C1 segment of cervical spinal cord (tissue), 14 donors: ENCODE measurements at places on chromosomes 12 and 14.

GRCh38 chr14:104639885-104640548 is 35.4 kb upstream of the TMEM179 start:
- DNase-seq = no peak

DNA sequence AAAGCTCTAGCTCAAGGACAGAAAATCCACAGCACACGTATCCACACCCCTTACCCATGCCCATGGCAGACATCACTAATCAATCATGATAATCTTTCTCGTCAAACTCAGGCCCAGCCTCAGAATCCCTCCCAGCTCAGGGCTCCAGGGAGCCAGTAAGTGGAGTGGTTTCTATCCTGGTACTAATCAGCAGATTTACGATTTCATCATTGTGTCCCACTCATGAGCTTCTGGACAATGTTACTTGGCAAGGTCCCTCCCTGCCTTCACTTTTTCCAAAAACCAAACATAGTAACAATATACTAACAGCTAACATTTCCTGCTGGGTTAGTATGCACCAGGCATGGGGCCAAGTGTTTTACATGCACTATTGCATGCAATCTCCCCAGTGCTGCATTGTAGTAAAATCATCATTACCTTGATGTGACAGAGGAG is 45.8 kb upstream of the NCOR2 start:
- DNase-seq = no peak

DNA sequence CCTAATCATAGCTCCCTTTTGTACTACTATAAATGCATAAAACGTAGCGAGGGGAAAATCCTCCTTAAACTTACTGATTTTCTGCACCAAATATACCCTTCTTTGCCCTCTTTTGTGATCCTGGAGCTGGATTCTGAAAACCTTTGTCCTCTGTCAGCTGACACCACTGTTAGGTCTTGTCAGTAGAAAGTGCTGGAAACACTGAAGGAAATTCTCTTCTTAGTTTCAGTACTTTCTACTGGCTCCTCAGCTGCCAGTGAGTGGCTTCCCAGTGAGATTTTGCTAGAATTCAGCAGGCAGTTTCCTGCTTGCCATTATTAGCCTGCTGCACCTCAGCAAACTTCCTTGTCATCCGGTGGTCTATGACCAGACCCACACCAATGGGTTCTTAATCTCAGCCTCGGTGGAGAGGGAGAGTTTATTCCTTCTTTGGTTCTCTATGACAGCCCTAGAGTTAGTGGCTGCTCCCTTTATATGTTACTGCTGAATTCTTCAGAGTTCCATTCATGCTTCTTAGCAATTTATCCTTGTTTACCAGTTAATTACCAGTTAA is 476.2 kb downstream of the FSCB start:
- DNase-seq = no peak

GRCh38 chr14:85619851-85620250 is 89.9 kb downstream of the FLRT2 start:
- DNase-seq = no peak

GRCh38 chr12:20314328-20314727 is 54.0 kb upstream of the PDE3A start:
- no peak for DNase-seq

GRCh38 chr12:16121953-16122352 is 155.5 kb downstream of the SLC15A5 start:
- DNase-seq = no peak

GRCh38 chr12:114680604-114681069 is 3.3 kb downstream of the TBX3 start:
- no peak for DNase-seq

DNA sequence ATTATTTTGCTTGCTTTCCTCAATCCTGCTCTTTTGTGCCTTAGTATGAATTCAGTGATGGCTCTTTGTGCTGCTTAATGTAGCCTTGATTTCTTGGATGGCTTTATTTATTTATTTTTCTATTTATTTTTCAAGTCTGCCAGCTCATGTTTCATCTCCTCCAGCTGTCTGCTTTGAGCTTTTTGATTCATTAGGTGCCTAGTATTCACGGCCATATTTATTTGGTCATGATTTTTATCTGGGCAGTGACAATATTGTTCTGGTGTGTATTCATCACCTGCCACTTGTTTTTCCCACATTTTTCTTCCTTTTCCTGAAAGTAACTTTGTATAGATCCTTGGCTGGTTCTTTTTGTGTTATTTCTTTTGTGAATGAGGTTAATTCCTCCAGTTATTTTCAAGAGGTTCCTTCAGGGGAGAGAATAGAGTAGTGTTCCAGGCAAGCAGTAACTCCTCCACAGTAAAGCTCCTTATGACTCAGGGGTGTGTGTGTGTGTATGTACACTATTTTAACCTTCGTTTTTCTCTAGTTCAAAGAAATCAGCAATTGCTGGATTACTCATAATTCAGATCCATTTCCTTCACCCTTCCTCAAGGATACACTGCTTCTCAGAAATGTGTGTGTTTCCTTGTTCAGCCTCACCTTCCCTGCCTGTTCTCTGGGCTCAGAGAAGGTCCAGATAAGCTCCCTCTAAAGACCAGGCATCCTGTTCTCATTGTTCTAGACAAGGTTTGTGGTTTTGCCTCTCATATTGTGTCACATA is 51.6 kb upstream of the PMCH start:
- no peak for DNase-seq

- DNase-seq = no peak
Observed at GRCh38 chr12:115872919-115873357, 404.6 kb downstream of the MED13L start.

DNA sequence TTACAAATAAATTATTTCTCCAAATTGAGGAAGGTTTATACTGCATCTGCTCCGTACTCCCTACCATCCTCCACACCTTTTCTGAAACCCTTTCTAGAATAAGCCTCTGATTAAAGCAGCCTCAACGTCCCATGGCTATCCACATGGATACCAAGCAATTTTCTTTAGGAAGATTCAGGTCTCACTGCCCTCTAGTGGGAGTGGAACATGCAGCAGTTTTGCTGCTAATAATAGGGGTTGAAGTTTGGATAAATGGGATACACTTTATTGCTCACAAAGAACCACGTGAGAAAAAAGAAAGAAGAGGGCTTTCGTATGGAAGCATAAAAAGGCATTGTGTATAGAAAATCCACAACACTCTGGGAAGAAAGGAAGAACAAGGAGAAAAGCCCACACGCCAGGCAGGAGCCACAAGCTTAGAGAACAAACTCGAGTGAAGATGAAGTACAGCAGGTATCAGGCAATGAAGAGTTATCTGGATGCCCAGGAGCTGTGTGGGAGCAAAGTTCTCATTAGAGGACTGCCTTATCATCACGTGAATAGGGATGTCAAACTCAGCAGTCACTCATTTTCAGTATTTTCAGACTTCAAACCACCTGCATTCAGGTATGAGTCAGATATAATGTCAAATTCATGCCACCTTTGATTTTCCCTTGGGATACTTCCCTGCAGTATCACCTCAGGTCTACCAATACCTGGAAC is 45.8 kb downstream of the CCER1 start:
- DNase-seq = no peak

- DNase-seq = no peak
Observed at GRCh38 chr14:60815371-60815770, 80.8 kb downstream of the MNAT1 start.

- DNase-seq = no peak
Observed at GRCh38 chr12:127381681-127382080, 885.3 kb upstream of the TMEM132C start.

- no peak for DNase-seq
Observed at GRCh38 chr12:45483571-45483970, 245.9 kb upstream of the ARID2 start.

- DNase-seq = no peak
Observed at GRCh38 chr12:102201436-102202061, 3.9 kb upstream of the PMCH start.

DNA sequence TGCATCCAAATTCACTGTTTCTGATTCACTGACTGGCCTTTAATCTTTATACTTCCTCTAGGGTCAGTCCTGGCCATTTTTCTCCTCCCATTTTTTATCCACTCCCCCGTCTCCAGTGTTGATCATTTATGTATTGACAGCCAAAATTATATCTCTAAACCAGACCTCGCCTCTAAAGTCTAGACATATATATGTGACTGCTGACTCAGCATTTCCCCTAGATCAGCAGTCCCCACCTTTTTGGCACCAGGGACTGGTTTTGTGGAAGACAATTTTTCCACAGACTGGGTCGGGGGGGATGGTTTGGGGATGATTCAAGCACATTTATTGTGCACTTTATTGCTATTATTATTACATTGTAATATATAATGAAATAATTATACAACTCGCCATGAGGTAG is 88.3 kb upstream of the DAAM1 start:
- DNase-seq = no peak

GRCh38 chr14:61406675-61407074 is 85.3 kb downstream of the PRKCH start:
- DNase-seq = no peak

GRCh38 chr12:67572492-67572891 is 76.1 kb upstream of the DYRK2 start:
- DNase-seq = no peak

GRCh38 chr12:92784356-92784755 is 81.6 kb downstream of the PLEKHG7 start:
- DNase-seq = no peak

- DNase-seq = no peak
Observed at GRCh38 chr14:97703006-97703760, 906.0 kb downstream of the VRK1 start.

GRCh38 chr14:24399447-24399822 is 632 bp downstream of the NYNRIN start:
- no peak for DNase-seq

GRCh38 chr14:34257505-34257904 is 204.5 kb downstream of the SPTSSA start:
- no peak for DNase-seq
